ENCODE measurements at places on chromosomes 2 and 18.

- DNase-seq = no peak
These were observed 119.6 kb upstream of the ITGB6 start for GRCh38 chr2:160319700-160320099.

DNA sequence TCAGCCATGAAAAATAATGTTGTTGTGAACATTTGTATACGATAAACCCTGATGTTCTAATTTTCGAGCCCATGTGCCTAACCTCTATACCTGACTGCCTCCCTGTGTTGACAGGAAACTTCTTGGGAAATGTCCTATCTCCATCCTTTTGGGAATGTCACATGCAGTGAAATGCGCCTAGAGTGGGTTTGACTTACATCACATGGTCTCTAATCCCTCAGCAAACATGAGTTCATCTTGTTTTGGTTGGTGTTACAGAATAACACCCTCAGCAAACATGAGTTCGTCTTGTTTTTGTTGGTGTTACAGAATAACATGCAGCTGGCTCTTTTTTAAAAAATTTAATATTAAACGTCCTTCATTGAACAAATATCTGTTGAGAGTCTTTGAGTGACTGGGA is 4.3 kb upstream of the UGT1A6 start:
- DNase-seq = no peak

DNA sequence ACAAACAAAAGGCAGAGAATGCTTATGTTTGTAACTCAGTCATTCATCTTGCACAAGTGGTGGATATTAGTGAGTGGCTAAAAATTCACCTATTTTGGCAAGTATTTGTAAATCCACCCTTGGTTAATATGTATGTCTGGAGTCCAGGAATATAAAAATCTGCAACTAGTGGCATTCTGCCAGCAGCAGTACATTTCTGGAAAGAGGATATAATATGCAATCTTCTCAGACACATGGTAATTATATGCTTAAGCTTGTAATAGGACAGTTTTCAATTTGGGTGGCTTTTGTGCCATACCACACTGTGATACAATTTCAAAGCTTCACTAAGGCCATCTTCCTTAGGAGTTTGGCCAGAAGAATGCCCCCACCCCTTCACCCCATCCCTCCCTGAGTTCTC is 693.3 kb downstream of the MBD2 start:
- DNase-seq = no peak

- DNase-seq = no peak
These were observed 235.2 kb downstream of the LNPK start for GRCh38 chr2:175766880-175767279.

DNA sequence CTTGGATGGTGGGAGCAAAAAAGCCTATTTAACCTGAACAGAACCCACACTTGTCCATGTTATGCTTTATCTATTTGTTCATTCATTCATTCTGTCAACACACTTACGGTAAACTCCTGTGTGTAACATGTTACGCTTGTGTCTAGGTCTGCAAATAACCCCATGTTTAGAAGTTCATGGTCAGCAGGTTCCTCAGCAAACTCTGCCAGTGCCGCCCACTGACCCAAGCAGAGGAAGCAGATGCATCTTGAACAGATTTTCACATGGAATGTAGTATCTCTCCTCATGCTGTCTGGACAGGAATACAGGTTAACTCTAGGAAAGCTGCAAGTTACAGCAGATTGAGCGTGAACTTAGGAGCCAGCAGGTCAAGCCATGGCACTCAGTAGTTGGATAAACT is 213.7 kb upstream of the COPS8 start:
- no peak for DNase-seq

- no peak for DNase-seq
These were observed 281.9 kb downstream of the TRIB2 start for GRCh38 chr2:12998685-12999084.

- no peak for DNase-seq
These were observed 19.8 kb downstream of the EPHA4 start for GRCh38 chr2:221552291-221552690.

DNA sequence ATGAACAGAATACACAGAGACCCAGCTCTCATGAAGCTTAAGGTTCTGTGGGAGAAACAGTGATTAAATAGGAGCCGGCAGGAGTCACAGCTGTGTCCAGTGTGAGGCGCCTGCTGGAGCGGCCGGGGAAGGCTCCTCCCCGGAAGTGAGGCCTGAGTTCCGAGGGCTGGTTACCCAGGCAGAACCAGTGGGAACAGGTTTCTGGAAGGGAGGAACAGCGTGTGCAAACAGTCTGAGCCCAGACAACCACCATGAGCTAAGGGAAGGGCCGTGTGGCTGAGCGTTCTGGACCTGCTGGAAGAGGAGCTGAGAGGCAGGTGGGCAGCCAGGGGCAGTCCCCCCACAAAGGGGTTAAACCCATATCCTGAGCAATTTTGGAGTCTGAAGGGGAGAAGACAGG is 26.0 kb upstream of the NPAS2 start:
- DNase-seq = no peak

GRCh38 chr2:58734365-58734764 is 493.2 kb upstream of the FANCL start:
- DNase-seq = no peak

DNA sequence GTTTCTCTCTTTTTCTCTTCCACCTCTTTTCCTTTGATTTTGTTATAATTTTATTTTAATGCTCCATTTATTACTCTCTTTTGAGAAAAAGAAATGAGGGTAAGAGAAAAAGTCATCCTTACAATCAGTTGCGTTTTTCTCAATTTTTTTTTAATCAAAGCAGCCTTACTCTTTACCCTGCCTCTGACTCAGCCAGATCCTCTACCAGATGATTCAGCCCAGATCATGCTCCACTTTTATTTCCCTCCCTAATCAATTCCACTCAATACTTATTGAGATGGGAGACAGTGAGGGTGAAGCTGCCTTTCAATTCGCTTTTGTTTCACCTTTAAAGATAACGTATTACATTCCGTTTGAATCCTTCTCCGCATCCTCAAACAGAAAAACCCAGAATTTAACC is 337.9 kb downstream of the SATB2 start:
- no peak for DNase-seq

DNA sequence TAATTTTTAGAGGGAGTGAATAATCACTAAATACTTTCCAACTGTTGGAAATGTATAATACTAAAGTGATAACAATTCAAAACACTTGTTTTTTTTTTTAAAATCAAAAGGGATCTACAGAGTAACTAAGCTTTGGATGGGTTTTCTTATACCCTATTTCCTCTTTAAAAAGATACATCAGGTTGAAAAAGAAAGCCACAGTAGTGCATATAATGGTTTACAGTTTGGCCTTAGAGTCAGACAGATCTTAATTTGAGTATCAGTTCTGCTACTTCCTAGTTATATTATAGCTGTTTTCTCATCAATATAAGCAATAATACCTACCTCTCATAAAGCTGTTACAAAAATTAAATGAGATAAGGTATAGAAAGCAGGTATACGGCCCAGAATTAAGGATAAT is 28.5 kb downstream of the PSME4 start:
- no peak for DNase-seq

GRCh38 chr2:221129657-221130056 is 442.4 kb downstream of the EPHA4 start:
- DNase-seq = no peak

- DNase-seq = peak; percentile 54
These were observed 175.2 kb downstream of the TGIF1 start for GRCh38 chr18:3624935-3625741.

- no peak for DNase-seq
These were observed 11.5 kb downstream of the TEX44 start for GRCh38 chr2:231604101-231604684.

GRCh38 chr18:56869189-56869777 is 218.1 kb downstream of the WDR7 start:
- DNase-seq = no peak

DNA sequence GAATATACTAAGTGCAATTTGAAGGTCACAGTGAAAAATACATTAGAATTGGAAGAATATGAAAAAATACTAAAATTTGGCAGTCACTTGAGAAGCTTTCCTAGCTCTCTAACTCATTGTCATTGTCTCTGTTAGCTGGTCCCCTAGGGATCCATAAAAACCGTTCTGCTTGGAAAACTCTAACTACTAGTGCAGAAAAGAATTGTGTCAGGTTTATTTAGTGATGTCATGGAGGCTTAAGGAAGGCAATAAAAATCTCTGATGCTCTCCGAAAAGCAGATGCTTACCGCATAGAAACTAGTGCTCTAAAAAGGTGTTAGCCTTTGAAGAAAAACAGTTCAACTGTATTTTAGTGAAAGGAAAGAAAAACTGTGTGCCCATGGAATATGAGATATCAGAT is 150.1 kb upstream of the DLGAP1 start:
- no peak for DNase-seq

DNA sequence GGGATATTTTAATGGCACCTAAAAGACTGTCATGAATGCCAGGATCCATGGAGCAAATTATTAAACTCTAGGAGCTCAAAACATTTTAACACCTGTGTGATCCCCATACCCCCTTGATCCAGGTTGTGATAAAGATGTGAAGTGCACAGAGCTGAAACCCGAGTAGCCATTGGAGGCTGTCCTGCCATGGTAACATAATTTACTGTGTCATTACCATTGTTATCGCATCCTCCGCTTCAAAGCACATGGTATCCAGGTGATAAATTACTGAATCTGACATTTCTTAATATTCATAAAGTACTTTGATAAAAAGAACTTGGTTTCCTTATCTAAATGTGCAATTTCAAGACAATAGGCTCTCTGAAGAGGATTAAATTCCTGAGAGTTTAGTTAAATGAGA is 109.3 kb downstream of the CHST9 start:
- DNase-seq = no peak

GRCh38 chr2:7953195-7953594 is 728.7 kb upstream of the ID2 start:
- no peak for DNase-seq
